ENCODE measurements at places on chromosomes 12 and 14.
A peak's percentile ranks its signal among the peaks of the same experiment; 100 is the strongest.

DNA sequence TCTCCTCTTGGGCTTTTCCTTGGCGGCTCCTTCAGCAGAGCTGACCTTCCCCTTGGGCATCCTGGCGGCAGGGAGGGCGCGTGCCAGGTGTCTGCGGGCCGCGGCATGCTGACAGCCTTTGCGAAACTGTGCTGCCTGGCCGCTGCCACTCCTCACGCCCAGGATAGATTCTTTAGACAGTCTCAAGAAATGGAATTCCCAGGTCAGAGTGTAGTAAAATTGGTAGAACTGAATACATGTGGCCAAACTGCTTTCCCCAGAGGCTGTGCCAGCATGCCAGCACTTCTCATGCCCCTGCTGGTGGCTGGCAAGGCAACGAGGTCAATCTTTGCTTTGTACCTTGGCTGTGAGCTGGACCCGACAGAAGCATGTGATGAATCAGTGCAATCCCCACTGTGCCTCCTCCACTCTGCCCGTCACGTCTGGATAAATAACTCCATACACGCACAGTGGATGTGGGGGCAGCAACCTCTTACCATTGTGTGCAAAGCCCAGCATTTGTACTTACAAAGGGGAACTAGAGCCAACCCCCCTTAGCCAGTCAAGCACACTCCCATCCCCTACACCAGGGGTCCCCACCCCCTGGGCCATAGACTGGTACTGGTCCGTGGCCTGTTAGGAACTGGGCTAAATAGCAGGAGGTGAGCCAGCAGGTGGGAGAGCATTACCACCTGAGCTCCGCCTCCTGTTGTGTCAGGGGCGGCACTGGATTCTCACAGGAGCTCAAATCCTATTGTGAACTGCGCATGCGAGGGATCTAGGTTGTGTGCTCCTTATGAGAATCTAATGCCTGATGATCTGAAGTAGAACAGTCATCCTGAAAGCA lies 90.9 kb downstream of the ACTN1 start:
- DNase-seq, result no peak

DNA sequence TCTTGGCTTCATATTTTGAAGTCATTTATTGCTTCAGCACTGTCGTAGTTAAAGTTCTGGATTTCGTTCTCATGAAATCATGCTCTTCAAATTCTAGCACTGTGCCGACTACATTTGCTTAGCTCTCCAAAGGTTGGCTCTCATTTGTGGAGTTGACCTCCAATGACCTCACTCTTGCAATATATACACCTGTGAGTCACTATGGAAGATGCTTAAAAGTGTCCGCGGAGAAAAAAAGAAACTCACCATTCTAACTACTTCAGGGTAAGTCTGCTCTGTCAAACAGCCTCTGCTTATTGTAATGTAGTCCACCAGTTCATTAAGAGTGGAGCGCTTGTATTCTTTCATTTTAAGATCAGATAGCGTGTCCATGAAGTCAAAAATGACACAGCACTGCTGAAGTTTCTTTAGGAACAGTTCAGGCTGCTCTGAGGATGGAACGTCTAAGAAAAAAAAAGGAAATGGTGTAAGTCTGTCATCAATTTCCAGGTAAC lies 89.7 kb downstream of the PPP2R5E start:
- no peak for DNase-seq

GRCh38 chr14:57753821-57754220 lies 112.1 kb downstream of the SLC35F4 start:
- no peak for DNase-seq

DNA sequence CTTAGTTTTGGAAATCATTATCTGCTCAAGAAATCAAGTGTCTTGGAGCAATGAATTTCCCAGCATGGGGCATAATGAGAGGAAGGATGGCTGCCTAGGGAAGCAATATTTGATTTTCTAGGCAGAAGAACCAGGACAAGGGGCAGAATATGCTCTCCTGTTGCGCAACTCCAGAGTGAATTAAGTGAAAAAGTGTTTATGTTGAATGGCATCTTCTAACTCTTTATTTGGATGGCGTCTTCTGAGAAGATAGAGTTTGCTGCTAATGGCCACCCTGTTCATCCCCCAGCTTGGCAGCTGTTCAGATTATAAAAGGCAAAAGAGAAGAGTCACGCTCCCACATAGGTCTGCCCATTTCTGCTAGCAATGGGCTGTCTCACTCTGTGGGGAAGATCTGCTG lies 1278.1 kb downstream of the AACS start:
- DNase-seq, result no peak

- peak; percentile 93 for DNase-seq
These were observed 29.7 kb upstream of the NR2C1 start for GRCh38 chr12:95102916-95103671.

DNA sequence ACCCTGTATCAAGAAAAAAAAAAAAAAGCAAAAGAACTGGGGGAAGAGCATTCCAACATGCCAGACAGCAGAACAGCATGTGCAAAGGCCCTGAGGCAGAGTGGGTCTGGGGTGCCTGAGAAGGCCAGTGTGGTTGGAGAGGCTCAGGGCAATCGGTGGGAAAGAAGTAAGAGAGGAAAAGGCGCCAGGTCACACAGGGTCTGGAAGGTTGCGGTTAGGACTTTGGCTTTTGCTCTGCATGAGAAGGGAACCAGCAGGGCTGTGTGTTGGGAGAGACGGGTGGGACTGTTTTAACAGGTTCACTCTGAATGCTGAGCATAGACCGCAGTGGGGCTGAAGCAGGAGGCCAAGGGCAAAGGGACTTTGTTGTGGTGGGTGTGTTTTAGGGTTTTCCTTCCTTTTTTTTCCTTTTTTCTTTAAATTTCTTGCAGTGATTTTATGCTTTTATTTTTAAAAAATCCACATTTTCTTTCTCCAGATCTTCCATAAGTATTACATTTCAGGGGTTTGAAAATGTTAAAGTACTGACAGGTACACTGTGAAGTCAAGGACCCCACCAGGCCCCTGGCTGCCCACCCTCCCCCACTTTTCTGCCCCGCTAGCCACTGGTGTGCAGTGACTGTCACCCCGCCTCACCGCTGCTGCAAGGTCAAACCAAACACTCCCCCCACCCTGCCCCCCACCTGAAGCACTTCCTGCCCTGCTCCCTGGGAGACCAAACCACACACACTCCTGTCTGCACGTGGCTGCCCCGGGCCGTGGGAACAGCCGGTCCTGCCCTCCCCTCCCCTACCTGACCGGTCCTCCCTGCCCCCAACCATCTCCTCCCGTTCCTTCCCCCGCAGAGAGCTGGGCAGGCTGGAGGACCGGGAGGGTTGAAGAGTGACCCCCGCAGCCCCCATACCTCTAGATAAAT lies 30.0 kb downstream of the DTX1 start:
- DNase-seq, result peak; percentile 7

- no peak for DNase-seq
These were observed 291.7 kb downstream of the RMST start for GRCh38 chr12:97754306-97754705.

DNA sequence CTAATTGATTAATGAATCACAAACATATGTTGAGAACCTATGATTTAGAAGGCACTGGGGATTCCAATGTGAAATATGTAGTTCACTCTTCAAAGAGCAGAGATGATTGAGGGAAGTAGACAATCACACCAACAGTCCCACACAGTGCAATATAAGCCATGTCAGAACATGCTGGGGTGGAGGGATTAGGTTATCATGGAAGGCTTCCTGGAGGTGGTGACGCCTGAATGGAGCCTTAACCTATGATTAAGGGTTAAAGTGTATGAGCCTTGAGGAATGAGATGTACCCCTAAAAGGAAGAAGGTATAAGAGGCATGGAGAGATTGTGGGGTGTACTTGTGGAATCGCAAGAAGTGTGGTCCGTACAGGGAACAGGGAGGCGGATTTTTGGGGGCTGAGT lies 31.3 kb downstream of the ERH start:
- DNase-seq, result no peak

DNA sequence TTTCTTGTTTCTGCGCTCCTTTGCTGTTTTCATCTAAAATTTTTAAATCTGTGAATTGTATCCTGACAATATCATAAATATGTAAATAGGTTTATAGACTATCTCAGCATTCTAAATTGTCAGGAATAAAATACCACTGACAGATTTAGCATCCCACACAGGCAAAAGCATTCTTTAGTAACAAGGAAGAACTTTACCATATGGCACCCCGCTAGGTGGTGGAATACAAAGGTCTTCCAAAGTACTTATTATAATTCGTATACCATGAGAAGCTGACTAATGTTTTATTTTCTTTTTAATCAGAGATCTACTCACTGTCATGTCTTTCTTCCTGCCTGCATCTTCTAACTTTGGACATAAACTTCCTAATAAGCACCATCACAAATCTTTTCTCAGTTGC lies 328.8 kb upstream of the NOVA1 start:
- DNase-seq, result no peak

DNA sequence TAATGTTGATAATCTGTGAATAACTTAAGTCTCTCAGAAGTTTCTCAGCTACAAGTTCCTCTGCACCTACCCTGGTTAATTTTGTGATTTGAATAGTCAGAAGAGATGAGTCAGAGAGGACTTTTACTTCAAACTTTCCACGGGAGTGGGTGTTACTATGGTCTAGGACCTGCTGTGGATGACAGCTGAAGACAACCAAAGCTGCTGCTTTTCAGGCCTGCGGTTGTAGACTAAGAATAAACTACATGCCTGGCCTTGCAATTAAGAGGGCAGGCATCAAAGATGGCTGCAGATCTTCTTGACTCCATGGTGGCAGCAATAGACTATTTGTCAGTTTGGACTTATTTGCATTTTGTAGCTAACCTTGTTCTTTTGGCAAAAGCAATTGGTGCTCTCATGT lies 227.1 kb upstream of the KRR1 start:
- peak; percentile 35 for DNase-seq

DNA sequence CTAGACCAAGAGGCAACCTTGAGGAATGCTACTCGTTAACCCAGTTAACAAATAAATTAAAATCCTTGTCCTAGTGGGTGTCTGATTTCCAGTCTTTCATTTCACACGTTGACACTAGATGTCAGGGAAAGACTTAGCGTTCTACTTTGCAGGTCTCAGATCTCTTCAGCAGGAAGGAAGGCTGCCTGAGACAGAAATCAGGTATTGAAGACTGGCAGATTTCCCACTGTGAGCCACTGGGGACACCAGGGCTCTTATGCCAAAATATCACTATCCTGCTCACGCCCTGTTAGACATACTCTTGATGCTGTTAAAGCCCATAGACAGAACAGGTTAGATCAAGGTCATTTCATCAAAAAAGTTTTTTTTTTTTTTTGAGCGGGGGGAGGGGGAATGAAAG lies 33.0 kb downstream of the EMP1 start:
- no peak for DNase-seq

DNA sequence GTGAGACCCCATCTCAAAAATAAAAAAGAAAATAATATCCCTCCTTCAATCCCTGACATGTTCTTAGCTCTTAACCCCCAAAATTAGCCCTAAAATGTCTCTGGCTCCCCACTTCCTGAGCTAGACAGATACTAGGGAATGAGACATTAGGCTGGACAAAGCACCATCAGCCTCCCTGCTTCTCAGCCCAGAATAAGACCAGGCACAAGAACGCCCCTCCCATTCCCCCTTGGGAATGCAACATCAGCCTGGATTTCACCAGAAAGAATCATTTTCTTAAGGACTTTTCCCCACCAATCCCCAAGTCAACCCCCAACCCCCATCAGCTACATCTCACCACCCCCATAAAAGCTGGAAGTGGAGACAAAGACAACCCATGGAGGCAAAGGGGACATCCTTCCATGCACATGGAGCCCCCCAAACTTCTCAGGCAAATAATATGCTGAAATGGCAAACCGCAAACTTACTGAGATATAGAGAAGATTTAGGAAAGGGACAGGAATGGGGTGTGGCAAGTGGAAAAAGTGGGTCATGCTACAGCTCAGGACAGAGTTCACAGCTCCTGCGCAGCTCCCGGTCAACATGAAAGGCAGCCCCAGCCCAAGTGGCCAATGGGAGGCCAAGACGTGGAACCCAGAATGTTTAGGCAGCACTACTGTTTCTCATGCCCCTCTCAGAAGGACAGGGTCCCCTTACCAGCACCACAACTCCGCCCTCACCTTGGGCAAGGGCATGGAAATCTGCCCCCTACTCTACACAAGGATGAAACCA lies 2.7 kb downstream of the CHD4 start:
- no peak for DNase-seq

DNA sequence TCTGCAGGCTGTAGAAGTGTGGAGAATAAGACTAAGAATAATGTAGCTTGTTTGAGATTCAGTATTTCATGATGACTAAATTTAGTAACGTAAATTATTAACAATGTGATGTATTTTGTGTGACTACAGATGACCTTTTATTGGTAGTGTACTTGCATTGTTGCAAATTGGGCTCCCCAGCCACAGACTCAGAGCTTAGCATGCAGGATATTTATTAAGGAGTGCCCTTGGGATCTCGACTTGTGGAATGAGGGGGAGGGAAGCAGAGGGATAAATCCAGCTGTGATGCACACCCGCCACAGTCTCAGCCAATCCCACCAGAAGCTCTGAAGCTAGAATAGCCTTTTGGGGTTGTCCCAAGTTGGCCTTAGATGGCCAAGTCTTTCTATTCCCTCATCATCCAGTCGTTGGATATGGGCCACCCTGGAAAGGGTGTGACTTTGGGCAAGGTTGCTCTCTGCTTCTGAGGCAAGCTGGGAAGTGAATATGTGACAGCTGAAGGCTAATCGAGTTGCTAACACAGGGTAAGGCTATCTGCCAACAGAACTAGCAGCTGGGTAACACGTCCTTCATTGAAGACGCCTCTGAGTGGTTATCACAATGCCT lies 42.1 kb upstream of the USP44 start:
- DNase-seq, result no peak

DNA sequence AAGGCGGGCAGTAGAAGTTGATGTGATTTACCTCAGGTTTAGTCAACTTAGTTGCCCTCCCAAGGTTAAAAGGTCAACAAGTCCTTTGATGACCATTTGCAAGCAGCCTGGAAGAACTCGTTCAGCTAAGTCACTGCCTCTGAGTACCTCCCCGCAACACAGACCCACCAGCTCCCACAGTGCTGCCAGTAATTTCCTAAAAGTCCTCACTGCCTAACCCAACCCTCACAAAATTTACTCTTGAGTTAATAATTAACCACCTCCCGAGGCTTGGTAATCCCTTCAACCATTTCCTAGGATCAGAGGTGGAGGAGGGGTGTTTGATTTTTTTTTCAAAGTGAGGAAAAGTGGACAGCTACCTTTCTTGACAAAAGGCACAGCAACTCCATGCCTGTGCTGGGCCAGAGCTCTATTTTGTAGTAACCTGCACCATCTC lies 55.8 kb downstream of the MAP3K9 start:
- no peak for DNase-seq

DNA sequence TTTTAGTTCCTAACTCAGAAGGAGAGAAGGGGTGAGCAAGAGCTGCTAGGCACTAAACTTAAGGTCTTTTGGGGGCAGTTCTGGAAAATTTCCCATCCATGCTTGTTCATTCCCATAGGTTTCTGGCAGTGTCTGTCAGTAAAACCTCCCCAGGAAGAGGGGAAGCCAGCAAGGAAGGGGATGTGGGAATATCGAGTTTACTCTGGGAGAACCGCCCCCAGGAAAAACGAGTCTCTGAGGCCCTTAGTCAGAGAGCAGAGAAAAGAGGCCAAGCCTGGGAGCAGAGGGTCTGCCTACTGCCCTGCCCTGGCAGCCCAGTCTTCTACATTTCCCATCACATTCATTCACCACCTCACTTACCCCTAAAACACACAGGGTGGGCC lies 55.9 kb downstream of the TMCC3 start:
- DNase-seq, result no peak
